ENCODE measurements at places on chromosomes 2 and 18.

DNA sequence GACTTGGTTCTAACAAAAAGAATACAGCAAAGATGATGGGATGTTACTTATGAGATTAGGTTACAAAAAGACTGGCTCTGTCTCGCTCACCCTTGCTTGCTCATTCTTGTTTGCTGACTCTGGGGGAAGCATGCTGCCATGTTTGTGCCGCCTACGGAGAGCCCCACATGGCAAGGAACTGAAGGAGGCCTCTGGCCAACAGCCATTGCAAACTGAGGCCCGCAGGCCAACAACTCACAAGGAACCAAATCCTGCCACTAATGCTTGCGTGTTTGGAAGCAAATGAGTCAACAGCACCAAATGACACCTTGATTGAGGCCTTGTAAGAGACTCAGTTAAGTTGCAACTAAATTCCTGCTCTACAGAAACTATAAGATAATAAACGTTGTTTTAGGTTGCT lies 297.6 kb upstream of the STON1 start:
- no peak for DNase-seq

- DNase-seq: peak; percentile 45
Measured at GRCh38 chr18:3213300-3214059, 6.3 kb downstream of the MYOM1 start.

GRCh38 chr18:26854292-26854881 lies 11.1 kb downstream of the AQP4 start:
- DNase-seq: no peak

DNA sequence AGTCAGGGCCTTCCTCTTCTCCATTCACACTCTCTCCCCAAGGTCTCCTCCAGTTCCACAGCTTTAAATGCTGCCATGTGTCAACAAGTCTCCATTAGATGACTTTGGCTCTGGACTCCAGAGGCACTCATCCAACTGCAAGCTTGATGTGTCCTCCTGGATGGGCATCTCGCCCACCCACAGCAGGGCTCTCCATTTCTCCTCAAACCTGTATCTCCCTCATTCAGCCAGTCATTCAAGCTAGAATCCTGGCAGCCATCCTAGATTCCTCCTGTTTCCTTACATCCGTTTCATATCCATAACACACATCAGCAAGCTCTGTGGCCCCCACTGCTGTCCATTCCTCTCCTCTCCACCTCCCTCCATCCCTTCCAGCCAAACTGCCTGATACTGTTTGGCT lies 88.4 kb upstream of the AFF3 start:
- DNase-seq: no peak

- DNase-seq: no peak
Measured at GRCh38 chr2:120586507-120587278, 149.0 kb upstream of the GLI2 start.

DNA sequence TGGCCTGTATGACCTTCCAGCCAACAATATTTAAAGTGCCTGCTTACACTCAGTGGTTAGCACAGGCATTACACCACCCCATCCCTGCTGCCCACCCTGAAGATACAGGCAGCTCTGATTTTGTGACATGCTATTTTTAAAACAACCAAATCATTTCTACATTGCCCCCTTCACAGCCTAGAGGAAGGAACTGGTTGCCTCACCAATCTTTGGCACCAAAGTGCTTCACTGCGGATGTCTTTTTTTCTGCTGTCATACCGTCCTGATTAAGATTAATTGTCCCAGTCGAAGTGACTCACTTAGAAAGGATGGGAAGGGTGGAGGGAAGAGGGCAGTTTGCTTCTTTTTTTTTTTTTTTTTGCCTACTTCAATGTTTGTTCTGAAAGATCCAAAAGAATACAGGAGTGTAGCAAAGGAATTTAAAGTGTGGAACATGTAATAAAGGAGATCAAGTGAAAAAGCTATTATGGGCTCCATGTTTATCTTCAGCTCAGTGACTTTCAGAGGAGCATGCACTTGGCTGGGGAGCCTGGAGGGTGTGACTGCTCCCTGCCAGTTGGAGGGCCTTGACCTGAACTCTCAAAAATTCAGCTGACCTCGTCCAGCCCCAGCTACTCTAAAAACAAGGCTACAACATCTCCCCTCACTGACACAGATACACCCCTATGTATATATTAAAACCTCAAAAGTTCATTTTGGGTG lies 501.1 kb upstream of the TNP1 start:
- DNase-seq: peak; percentile 42

DNA sequence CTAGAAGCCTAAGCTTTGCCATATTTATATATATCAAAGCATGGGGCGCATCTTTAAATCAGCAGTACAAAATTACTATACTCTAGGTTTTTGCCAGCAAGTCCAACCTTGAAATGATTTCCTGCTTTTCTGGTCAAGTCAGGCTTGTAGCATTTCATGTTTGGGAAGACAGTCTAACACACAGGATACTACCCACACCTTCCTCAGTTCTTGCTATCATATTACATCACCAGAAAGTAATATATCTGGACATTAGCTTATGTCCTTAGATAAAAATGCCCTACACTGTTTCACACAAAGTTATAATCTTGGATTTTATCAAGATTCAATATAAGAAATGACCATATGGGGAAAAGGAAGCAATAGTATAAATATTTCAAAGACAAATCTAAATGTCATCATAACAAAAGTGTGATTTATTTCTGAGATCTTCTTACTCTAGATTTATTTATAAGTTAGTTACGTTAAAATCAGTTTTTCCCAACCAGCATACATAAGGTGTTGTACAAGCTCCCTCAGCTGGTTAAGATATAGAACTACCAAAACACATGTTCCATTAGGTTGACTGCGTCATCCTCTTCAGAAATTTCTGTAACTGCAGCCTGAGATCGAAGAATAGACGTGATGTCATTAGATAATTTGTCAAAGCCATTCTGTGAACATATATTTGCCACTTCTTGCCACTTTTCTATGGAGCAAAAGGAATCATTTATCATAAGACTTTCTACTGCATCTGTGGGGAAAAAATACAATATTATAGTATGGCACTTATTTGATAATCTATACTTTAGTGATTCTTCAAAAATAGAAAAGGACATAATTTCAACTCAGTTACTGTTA lies 56.6 kb downstream of the CLHC1 start:
- peak; percentile 93 for DNase-seq

- no peak for DNase-seq
Measured at GRCh38 chr2:218354850-218355443, 1.7 kb upstream of the CATIP start.

GRCh38 chr18:10101729-10102128 lies 187.9 kb downstream of the VAPA start:
- DNase-seq: no peak

DNA sequence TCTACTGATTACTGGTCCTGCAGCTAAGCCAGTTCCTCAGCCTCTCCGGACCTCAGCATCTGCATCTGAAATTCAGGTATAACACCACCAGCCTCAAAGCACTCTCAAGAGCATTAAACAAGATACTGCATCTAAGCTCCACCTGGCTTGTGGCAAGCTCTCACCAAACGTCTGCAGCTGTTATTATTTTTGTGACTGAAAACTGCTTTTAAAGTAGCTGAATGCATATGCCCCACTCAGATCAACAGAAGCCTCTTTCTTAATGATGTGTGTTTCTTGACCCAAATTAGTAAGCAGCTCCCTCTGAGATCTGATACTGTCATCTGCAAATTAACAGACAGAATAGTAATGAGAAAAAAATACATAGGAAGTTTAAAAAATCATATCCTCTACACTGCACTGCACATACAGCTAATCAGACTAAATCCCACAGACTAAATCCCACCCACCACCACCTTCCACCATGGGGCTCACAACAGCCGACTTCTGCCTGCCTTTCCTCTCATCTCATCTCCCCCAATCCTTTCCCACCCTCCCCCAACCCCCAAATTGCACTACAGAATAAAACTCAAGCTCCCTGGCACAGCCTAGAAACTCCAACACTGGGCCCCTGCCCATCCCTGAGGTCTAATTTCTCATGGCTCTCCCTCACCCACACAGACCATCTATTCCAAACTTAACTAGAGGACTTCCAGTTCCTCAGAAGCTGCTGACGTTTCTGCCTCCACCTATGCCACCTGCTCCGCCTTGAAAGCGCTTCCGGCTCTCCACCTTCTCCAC lies 52.9 kb downstream of the TMEM163 start:
- no peak for DNase-seq

DNA sequence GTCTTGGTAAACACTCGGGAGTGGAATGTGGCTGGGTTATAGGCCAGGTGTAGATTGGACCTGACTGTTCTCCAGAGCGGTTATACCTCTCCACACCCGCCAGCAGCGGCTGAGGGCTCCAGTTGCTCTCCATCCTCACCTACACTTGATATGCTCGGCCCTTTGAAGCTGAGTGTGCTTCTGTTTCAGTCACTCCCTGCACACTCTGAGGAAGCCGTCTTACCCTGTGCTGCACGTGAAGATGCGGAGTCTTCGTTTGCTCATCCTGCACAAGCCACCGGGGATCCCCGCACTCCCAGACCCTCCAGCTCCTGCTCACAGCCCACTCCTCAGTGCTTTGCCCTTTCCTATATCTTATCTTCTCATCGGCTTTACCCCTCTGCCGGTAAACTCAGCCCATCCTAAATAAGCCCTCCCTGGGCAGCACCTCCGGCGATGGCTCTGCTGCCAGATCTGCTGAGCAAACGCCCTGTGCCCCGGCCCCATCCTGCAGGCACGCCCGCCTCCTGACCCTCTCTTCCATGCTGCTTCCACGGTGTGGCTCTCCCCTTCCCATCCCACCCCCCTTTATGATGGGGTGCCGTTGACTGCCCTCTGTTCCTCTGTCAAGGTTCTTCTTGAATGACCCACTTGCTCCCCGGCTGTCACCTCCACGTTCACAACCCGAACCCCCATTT lies 47.3 kb upstream of the ODC1 start:
- DNase-seq: no peak

- no peak for DNase-seq
Measured at GRCh38 chr2:150429384-150429961, 58.0 kb downstream of the RND3 start.

DNA sequence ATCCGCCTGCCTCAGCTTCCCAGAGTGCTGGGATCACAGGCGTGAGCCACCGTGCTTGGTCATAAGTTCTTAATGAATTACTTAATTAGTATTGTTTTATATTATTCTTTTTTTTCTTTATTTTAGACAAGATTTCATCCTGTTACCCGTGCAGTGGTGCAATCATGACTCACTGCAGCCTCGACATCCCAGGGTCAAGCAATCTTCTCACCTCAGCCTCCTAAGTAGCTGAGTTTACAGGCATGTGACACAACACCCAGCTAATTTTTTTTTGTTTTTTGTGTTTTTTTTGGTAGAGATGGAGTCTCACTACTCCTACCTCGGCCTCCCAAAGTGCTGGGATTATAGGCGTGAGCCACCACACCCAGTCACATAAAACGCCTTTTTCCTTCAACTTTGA lies 17.3 kb downstream of the C2orf42 start:
- no peak for DNase-seq

DNA sequence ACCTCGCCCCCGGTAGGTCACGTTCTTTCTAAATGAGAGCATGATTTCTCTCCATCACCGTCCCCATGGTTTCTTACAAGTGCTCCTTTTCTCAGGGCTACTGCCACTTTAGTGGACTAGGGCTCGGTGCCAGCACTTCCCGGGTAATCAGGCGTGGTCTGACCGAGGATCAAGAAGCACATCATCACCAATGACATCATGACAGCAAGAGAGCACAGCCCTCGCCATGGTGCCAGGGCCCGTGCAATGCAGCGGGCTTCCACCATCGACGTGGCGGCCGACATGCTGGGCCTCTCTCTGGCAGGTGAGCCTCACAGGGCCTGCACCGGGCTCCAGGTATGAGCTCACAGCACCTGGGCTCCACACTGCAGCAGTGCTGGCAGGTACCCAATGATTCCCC lies 75.2 kb downstream of the INPP4A start:
- DNase-seq: no peak

GRCh38 chr2:23603581-23603980 lies 218.6 kb downstream of the KLHL29 start:
- no peak for DNase-seq

DNA sequence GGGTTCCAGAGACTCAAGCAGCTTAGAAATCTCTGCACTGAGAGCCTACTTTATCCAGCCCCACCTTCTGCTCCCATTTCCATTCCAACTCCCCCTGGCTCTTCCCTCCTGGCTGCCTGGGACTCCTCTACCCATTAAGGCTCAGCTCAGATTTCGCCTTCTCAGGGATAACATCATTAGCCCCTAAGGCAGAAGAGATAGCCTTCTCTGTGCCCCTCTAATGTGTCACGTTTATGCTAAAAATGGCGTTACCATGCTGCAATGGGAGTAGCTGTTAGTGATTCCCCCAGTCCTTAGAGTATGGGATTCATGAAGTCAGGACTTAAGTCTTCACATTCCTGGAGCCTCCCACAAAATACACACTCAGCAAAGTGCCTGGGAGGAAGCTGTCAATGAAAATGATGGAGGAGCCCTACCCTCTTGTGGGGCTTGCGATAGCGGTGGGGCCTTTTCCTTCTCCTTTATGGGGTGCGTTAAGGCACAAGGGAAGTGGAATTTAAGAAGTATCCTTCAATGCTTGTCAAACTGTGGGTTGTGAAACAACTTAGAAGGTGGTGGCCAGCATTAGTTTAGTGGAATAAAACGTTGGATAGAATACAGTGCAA lies 144.7 kb upstream of the COPS8 start:
- no peak for DNase-seq

DNA sequence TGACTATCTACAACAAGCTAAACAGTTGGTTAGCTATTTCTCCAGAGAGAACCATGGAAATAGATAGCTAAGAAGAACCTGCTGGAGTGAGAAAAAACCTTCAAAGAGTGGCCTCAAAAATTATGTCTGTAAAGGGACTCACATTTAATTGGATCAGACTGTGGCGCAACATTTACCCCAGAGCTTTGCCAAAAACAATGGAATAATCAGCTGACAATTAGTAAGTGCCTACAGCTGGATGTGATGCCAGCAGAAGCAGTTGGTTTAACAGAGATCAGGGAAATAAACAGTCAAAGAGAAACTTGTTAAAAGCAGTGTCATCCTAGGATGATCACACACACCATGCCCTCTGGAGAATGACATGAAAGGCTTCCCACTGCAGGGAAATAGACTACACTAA lies 310.7 kb downstream of the CLIP4 start:
- no peak for DNase-seq

DNA sequence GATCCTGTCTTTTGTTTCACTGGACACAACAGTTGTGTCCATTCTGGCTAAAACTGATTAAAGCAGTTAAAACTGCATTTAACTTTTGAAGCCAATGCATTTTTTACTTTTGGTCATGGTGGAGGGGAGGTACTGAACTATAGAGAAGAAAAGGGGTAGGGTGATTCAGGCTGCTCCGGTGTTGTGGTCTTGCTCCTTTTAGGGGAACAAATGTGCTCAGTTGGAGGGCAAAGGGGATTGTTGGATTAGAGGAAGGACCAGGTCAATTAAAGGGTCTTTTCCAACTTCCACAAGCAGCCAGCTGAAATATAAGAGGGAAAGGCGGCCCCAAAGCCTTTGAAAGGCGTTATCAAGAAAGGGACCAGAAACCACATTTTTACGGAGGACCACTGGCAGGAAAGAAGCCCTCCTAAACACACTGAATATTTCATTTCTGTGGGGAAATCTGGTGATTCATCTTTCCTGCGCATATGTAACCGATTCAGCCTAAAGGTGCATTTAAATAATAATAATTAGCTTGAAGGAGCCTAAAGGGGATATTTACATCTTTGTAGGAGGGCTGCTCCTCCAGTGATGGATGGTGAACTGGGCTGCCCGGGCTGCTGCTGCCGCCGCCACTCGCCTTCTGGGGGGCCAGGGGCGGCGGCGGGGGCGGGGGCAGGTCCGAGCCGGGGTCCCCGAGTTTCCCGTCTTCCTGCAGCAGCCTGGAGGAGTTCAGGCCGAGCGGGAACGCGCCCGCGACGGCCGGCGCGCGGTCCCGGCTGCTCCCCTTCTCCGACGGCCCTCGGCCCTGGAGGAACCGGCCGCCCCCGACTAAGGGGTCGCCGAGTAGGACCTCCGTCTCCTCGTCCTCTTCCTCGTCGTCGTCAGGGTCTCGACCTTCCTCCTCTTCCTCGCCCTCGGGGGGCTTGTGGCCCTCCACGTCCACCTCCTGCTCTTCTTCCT lies 5.2 kb downstream of the SKOR2 start:
- DNase-seq: no peak

Measured in Kasumi-1 (cell line).